ENCODE measurements at places on chromosomes 7 and 10.

DNA sequence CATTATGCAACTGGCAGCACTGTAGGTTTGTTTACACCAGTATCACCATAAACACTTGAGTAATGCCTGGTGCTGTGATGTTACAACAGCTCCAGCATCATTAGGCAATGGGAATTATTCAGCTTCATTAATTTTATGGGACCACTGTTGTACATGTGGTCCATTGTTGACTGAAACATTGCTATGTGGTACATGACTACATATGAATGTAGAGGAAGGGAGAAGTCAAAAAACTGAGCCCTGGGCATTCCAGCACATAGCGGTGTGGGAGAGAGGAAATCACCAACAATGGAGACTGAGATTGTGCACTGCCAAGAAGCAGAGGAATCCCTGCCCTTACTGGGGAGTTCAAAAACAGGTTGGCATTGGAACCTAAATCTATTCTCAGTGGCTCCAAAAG, 89.0 kb downstream of the TRIM24 start:
- no peak for DNase-seq

DNA sequence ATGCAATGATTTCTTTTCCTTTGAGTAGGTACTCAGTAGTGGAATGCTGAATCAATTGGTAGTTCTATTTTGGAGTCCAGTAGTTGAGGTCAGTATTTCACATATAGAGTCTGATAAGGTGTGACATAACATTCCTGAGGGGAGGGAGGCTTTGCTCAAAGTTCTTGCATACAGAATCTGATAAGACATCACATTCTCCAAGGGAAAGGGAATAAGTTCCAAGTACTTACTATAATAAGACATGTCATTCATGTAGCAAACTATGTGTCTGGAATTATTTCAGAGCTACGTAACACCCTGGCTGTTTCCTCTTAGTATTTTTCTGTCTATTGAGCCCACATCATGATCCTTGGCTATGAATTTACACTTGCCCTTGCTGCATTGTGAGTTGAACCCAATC, 74.3 kb upstream of the POM121L12 start:
- no peak for DNase-seq

GRCh38 chr10:27717224-27717623, 28.4 kb downstream of the MKX start:
- DNase-seq: no peak

DNA sequence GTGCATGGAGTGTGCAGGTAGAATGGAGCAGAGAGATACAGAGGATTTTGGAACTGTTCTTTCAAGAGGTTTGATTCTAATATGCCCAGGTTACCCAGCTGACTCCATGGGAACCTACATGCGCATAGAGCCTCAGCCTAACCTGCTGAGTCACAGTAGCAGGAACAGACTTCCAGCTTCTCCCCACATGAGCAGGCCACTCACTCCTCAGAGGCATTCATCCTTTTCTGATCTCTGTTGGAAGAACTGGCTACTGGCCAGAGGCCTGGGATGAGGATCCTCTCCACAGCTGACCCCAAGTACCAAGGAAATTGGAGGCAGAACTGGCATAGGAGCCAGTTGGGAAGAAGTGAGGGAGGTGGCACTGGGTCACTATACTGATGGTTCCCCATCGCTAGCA, 17.9 kb upstream of the CCSER2 start:
- no peak for DNase-seq

GRCh38 chr10:31770307-31770902, 158.2 kb downstream of the ARHGAP12 start:
- DNase-seq: peak; percentile 65

- DNase-seq: no peak
These were observed 197.3 kb downstream of the PCLO start for GRCh38 chr7:82965088-82966036.

- no peak for DNase-seq
These were observed 3.8 kb upstream of the PRKRIP1 start for GRCh38 chr7:102392330-102392729.

DNA sequence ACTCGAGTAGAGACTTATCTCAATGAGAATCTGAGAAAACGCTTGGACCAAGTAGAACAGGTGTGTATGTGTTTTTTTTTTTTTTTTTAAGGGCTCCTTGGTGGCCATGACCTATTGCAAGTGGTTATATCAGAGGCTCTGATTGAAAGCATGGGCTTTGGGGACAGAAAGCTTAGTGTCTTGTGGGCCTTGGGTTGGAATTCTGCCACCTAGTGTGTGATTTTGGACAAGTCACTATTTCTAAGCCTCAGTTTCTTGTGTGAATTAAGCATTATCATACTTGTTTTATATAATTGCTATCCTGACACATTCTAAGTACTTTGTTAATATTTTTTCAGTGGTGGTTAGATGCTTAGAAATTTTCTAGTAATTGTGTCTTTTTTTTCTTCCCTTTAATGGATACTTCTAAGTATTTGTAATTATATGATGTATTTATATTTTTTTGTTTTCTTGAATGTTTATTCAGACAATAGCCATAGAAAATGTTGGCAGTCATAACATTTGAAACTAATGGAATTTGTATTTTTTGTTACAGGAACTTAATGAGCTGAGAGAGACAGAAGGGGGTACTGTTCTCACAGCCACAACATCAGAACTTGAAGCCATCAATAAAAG, 33.1 kb downstream of the SMC3 start:
- DNase-seq: peak; percentile 59

- DNase-seq: no peak
These were observed 30.7 kb downstream of the ACSL5 start for GRCh38 chr10:112404617-112405016.

DNA sequence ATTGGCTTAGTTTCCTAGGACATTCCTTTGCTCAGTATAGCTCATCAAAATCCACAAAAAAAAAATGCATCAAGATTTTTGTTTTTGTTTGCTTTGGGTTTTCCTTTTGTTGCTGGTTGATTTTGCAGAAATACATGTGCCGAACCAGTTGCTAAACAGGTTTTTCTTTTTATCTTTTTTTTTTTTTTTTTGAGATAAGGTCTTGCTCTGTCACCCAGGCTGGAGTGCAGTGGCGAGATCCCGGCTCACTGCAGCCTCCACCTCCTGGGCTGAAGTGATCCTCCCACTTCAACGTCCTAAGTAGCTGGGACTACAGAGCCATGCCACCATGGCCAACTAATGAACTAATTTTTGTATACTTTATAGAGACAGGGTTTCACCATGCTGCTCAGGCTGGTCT, 8.3 kb downstream of the CSTF2T start:
- DNase-seq: no peak

DNA sequence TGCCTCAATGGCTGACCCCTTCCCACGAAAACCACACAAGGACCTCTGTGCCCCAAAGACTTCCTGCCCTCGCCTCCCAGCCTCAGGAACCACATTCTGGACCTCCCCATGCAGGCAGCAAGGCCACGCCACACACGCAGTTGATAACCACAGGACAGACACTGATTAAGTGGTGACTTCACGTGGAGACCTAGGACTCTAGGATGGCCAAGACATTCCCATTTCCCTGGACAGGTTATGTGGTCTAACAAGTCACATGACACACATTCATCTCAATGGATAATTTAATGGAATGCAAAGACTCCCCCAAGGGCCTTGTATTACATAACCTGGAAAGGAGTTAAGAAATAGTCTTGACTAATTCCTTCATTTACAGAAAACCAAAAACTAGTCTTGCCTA, 110.2 kb downstream of the LARP4B start:
- DNase-seq: no peak

DNA sequence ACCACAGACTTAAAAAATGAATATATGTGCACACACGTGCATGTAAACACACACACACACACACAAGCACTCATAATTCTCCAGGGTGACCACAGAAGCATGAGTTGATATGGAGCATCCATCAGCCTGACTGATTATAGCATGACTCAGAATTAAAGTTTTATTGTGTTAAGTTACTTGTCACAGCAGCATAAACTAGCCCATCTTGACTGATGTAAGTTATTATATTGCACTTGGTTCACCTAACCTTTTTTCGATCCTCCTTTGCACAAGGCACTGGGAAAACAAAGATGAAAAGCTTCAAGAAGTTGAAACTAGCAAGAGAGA, 18.8 kb upstream of the SLC35G1 start:
- DNase-seq: no peak

GRCh38 chr7:116208919-116209318, 1.4 kb upstream of the TES start:
- no peak for DNase-seq

DNA sequence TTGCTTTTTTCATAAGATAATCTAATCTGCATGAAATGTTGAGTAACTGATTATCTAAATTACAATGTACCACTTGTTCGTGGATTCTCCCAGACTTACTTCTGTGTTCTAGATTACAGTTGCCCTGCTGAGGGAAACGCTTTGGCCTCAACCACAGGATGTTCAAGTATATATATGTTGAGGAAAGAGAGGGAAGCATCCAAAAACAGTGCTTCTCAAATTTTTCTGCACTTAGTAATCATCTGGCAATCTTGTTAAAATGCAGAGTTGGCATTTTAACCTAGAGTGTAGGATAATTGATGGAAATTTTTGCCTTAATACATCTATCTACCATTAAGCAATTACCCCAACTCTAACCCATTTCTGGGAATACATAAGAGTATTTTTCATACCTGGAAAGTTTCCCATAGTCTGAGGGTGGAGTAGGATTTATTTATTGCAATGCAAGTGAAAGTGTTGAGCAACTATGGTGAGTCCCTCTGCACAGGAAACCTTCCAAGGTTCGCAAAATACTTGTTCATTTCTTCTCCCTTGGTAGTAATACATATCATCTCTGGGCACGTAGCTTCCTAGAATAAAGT, 59.6 kb upstream of the C1GALT1 start:
- DNase-seq: no peak

GRCh38 chr10:35554461-35555056, 50.6 kb upstream of the GJD4 start:
- DNase-seq: no peak

- DNase-seq: no peak
These were observed 61.5 kb downstream of the C10orf120 start for GRCh38 chr10:122638106-122638505.

DNA sequence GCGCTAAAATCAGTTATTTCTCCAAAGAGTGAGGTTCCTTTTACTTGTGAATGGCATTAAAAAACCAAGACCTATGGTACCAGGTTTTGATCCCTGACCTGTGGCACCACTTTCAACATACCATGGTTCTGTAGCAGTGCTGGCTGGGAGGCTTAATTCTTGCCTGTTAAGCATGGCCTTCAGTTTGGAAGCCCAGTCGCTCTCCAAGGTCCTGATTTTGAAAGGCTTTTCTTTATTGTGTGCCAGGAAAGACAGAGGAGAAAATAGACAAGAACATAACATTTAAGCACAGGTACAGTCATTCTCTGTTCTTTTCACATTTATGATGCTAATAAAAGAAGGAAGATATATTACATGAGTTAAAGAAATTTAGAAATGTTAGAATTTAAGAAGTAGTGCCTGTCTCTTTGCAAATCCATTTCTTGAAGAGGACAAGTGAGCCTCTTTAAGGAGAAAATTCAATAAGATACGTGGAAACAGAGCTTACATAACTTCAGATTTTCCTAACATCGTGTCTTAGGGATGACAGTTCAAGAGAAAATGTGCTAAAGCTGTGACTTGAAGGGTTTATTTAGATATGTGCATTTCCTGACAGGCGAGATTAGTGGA, 357.6 kb downstream of the DPP6 start:
- peak; percentile 43 for DNase-seq

GRCh38 chr10:58291538-58292174, 22.7 kb downstream of the CISD1 start:
- peak; percentile 52 for DNase-seq

- DNase-seq: no peak
These were observed 606.8 kb downstream of the DNAJB6 start for GRCh38 chr7:157943561-157943960.

GRCh38 chr10:52322936-52323335, 8.9 kb downstream of the DKK1 start:
- DNase-seq: no peak

GRCh38 chr10:124703778-124704427, 40.3 kb downstream of the FAM53B start:
- no peak for DNase-seq
